Suppressor macrophage (primary cell): ENCODE measurements at places on chromosomes 11 and 22.

DNA sequence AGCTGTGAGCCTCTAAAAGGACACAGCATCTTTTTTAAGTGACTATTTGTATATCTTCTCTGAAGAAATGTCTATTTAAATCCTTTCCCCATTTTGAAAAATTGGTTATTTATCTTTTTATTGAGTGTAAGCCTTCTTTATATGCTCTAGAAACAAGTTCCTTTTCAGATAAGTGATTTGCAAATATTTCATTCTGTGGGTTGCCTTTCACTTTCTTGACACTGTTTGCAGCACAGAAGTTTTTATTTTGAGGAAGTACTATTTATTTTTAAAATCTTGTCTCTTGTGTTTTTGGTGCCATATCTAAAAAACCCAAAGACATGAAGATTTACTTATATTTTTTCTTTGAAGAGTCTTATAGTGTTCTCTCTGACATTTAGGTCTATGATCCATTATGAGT is 40.1 kb upstream of the LYVE1 start:
- peak; percentile 27 for DNase-seq

DNA sequence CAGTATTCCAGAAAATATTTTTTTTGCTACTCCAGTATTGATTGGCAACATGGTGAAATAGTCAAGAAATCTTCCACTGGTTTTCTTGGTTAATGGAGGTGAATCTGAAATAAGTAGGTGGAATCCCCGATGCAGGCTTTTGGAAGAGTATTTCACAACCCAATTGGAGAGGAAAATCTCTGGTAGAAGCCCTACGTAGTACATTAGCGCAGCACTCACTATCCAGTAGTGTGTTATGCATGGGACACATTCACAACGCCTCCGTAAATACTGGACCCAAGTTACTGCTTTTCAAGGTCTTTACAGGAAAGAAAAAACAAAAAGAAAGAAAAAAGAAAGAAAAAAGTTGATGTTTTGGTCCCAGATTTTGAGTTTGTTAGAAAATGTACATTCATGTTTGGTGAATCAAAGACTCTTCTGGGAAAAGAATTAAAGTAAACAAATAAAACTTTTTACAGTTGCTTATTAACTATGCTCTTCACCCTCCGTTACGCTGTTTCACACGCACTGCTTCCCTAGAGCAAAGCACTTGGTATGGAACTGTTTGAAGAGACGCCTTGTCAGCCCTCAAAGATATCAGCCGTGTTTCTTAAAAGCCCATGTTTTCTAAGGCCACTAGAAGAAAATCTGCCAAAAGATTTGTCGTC is 170.4 kb upstream of the CTSC start:
- no peak for DNase-seq

GRCh38 chr11:36151933-36152580 is 137.2 kb downstream of the COMMD9 start:
- no peak for DNase-seq

GRCh38 chr11:128458321-128458720 is 129.0 kb downstream of the ETS1 start:
- no peak for DNase-seq

DNA sequence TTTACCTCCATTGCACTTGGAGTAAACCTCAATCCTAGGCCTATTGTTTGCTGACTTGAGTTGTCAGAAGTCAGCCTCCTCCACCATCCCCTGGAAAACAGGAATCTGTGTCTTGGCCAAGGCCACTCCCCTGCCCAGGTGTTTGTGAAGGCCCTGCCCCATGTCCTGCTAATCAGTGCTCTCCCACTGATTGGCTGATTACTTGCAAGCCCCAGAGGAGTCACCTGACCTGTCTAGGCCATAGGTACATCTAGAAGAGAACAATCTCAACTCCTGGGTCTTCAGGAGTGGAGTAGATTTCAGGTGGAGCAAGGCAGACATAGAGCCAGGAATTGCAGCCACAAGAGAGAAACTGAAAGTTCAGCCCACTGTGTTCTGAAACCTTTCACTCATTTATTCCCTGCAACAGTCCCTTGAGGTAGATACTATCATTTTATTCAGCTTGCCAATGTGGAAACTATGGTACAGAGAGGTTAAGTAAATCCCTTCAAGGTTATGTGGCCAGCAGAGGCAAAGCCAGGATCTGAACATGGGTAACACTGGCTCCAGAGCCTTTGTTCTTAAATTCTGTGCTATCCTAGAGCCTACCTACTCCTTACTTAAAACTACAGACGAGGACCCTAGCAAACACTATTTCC is 10.4 kb downstream of the OAF start:
- no peak for DNase-seq

DNA sequence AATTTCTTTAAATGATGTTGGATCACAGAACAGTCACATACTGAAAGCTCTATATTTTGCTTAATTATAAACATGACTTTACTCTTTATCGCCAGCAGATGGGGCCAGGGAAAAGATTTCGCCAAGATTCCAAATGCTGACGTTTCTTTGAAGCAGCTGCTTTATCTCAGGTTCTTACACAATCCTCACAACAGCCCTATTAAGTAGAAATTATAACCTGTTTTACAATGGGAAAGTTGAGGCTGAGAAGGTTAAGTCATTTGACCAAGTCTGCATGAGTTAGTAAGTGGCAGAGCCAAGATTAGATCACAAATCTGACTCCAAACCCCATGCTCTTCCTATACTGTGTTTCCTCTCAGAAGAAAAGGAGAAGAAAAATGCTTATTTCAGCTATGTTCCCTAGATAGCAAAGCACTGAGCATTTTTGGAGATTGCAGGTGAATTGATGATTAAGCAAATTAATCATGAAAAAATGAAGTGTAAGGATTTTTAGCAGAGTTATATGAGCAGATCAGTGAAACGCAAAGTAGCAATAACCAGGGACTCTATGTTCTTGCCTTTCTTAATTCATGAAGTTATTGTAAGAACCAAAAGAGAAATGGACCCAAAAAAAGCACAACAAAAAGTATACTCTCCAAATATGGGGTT is 79.0 kb downstream of the AASDHPPT start:
- peak; percentile 14 for DNase-seq

GRCh38 chr11:28169816-28170215 is 61.6 kb downstream of the METTL15 start:
- peak; percentile 1 for DNase-seq

DNA sequence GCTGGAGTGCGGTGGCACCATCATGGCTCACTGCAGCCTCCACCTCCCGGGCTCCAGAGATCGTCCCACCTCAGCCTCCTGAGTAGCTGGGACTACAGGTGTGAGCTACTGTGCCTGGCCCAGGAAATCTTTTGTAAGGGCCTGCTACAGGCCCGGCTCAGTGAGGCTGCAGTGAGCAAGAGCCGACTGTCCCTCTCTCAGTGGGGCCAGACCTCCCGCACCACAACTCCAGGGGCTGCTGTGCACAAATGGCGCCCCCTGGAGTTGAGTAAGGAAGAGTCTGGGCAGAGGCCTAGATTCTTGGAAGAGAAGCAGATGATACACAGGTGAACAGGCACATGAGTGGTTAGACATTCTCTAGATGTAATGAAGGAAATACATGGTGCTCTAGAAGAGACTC is 7.0 kb downstream of the SERHL2 start:
- DNase-seq, result peak; percentile 35

- DNase-seq, result no peak
Measured at GRCh38 chr11:128451652-128452470, 135.5 kb downstream of the ETS1 start.

DNA sequence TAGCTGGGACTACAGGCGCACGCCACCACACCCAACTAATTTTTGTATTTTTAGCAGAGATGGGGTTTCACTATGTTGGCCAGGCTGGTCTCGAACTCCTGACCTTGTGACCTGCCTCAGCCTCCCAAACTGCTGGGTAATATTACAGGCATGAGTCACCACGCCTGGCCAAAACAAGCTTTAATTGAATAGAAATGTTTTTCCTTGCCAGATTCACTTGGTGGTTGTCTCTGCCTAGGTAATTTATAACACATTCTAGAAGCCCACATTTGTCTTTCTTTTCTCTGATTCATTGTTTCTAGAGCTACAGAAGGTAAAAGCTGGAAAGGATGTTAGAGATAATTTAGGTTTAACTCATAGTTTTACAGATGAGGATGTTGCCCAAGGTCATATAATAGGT is 41.3 kb downstream of the CECR2 start:
- no peak for DNase-seq

DNA sequence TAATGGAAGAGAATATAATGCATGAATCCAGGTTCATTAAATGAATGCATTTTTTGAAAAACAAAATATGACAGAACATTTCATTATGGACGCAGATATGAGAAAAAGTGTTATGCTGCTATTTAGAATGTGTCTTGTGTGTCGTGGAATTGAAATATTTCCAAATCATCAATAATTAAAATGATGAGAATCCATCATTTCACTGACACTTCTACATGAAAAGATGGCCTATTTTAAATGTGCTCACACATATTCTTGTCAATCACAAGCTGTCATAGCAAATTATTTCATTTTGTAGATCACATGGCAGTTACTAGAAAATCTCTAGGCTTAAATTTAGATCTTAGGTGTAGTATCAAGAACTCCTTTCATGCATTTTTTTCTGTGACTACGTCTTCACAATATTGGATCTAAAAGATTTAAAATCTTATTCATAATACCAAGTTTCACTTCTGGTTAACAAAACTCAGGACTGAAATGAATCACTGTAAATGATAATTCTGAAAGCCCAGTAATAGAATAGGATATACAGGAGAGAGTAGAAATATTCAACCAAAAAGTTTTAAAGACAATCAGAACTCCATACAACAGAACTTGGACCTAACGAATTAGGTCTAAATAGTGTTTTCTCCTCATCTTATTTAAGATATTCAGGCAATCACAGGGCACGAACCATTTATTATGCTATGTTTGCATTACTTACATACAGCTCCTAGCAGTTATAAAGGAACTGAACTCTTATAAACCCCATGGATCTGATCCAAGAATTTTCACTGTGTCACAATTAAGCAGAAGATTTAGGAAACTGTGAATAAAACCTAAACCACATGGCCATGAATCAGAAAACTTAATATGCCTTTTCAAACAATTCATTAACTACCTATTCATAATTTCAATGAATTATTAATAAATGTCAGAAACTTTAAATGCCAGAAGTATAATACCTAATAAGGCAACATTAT is 67.7 kb downstream of the DCDC1 start:
- peak; percentile 1 for DNase-seq

DNA sequence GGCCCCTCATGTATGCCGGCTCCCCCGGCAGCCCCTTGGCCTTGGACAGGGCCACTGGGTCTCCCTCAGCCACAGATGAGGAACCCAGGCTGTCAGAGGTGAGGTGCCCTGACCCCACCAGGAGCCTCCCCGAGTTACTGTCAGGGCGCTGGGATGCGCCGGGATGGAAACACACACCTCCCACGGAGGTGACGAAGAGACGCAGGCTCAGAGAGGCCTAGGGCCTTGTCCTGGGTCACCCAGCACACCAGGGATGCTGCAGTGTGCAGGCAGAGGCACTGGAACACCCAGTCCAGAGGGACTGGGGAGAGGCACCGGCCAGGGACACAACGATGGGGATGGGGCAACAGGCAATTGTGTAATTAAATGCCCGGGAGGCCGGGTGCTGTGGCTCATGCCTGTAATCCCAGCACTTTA is 81.2 kb upstream of the PRR5 start:
- DNase-seq, result no peak

DNA sequence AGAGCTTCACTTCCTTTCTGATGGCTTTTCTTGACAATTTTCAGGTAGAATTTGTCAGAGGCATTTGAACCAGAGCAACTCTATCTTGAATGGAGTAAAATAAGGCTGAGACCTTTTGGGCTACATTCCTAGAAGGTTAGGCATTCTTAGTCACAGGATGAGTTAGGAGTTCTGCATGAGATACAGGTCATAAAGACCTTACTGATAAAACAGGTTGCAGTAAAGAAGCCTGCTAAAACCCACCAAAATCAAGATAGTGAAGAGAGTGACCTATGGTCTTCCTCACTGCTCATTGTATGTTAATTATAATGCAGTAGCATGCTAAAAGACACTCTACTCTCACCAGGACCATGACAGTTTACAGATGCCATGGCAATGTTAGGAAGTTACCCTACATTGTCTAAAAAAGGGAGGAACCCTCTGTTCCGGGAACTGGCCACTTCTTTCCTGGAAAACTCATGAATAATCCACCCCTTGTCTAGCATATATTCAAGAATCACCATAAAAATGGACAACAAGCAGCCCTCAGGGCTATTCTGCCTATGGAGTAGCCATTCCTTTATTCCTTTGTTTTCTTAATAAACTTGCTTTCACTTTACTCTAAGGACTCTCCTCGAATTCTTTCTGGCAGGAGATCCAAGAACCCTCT is 1519.7 kb upstream of the TENM4 start:
- DNase-seq, result no peak

- DNase-seq, result no peak
Measured at GRCh38 chr11:131503017-131503416, 132.6 kb downstream of the NTM start.

GRCh38 chr11:104442321-104442720 is 278.4 kb upstream of the PDGFD start:
- DNase-seq, result peak; percentile 31

- DNase-seq, result no peak
Measured at GRCh38 chr11:76955459-76956114, 78.6 kb upstream of the B3GNT6 start.

DNA sequence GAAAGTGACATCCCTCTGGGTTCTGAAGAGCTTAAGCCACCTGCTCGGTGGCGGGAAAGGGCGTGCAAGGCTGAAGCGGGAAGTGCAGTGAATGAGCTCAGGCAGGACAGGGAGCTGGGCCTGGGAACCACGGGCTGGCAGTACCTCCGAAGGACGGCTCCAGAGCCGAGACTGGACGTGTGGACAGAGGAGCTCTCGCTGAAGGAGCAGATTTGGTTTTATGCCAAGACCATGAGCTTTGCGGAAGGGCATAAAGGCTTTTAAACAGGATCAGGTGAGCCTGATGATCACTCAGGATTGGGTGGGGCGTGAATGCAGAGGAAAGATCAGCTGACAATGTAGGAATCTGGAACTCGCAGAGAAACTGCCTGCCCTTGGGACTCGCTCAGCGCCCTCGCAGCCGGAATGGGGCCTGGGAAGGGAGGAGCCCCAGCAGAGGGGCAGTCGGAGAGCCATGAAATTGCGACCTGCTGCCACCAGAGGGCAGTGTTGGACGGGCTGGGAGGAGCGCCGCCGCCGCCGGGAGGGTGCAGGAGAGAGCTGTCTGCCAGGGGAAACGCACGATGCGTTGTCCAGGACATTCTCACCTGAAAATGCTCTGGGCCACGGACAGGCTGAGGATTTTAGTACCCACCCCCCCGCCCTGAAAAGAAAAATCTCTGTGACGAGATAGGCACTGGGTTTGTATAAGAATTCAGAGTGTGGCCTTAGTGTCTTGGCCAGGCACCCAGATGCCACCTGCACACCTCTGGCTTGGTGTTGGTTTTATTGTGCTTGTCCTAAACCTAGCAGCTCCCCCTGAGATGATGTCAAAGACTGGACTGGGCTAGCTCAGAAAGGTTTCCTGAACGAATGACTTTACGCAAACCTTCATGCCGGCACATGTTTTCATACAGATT is 324.4 kb downstream of the NTM start:
- DNase-seq, result peak; percentile 87

DNA sequence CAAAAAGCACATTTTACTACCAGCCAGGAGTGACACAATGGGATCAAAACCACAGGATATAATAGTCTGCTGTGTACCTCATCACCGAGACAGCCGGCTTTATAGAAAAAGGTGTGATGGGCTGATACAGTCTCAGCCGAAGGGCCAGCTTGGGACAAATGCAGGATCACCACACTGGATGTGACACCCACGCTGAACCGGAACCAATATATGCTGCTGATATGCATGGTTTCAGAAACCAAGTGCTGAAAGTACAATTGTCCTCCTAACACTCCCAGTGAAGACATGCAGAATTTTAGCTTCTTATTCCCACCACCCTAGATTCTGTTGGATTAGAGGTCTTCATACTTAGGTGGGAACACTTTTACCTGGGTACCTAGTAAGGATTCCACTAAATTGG is 97.0 kb upstream of the LDLRAD3 start:
- DNase-seq, result no peak

GRCh38 chr11:36155770-36156160 is 133.5 kb downstream of the COMMD9 start:
- DNase-seq, result no peak
